ENCODE measurements at places on chromosomes 6 and 20.

DNA sequence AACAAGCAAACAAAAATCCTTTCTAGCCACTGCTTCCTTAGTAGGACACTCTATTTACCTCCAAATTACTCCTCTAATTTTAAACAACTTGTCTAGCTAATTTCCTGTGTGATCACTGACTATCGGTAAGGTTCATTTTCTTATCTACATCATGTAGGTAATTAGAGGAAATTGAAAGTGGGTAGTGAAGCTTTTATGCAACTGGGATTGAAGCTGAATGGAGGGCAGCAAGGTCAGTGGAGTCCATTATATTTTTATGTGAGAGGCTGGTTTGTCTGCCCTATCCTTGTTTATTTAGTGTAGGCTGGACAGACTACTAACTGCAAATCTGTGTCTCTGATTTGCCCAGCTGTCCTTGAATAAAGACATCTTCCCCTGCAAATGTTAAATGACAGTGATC lies 88.5 kb upstream of the SIM1 start:
- DNase-seq: no peak

DNA sequence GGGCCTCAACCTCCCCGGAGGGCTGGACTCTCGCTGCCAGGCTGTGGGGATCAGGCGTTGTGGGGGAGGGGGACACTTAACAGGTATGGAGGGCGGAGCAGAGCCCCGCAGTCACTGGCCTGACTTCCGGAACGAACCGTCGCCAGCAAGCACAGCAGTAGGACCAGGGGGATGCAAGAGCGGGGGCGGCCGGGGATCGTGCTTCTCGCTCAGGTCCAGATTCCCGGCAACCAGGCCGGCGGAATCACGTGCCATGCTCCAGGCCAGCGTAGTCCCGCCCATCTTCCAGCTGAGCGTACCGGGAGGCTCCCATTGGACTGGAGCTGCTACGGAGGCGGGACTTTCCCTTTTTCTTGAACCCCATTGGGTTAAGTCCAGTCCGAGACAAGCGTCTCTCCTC lies 10.0 kb upstream of the POU5F1 start:
- no peak for DNase-seq

- no peak for DNase-seq
These were observed 31.2 kb downstream of the GPLD1 start for GRCh38 chr6:24458134-24458533.

GRCh38 chr6:122799916-122800686 lies 11.0 kb downstream of the SMPDL3A start:
- no peak for DNase-seq

GRCh38 chr6:159257846-159258245 lies 88.6 kb downstream of the FNDC1 start:
- no peak for DNase-seq

- DNase-seq: no peak
These were observed 59.6 kb downstream of the ZNF831 start for GRCh38 chr20:59223182-59223601.

DNA sequence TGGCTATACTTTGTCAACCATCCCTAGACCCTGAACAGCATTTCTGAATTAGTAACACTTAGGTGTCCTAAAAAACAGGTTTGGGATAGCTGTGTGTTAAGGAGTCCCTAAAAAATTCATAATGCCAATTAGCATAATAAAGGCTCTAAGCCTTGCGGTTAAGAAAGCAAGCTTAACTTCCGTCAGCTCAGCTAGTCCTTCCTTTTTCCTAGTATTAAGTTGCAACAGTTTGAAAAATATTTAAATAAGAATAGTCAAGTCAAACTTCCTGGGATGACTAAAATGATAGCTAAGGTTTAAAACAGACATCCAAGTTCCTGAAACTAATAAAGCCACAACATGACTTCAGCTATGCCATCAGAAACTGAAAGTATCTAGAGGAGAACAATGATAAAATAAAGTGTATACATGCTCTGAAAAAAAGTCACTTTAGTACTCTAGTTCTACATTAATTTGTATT lies 3.5 kb downstream of the AKIRIN2 start:
- DNase-seq: no peak

- no peak for DNase-seq
These were observed 80.6 kb upstream of the PREP start for GRCh38 chr6:105483492-105483891.

GRCh38 chr20:38674092-38674764 lies 50.1 kb upstream of the SLC32A1 start:
- peak; percentile 58 for DNase-seq

GRCh38 chr20:32474967-32475811 lies 109.9 kb downstream of the NOL4L start:
- DNase-seq: no peak

DNA sequence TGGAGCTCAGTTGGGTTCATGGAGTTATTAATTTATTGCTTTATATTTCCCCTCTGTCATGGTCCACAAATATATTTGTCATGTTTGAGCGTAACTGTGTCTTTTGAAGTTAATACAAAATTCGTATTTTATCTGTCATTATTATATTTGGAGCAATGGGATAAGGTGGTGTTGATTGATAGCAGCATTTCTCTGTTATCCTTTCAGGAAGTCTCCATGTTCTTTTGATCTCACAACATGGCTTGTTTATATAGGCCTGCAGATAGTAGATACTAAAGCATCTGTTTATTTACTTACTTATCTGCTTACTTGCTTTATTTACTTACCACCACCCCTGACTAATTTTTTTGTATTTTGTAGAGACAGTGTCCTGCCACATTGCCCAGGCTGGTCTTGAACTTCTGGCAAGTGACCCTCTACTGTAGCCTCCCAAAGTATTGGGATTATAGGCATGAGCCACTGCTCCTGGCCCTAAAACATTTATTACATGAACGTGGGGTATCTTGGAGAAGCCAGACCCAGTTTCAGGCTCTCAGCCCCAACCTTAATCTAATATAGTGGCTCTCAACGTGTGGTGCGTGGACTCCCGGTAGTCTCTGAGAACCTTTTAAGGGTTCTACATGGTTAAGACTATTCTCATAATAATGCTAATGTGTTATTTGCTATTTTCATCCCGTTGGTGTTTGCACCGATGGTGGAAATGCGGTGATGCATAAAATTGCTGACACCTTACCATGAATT lies 104.2 kb downstream of the NCOA3 start:
- no peak for DNase-seq

DNA sequence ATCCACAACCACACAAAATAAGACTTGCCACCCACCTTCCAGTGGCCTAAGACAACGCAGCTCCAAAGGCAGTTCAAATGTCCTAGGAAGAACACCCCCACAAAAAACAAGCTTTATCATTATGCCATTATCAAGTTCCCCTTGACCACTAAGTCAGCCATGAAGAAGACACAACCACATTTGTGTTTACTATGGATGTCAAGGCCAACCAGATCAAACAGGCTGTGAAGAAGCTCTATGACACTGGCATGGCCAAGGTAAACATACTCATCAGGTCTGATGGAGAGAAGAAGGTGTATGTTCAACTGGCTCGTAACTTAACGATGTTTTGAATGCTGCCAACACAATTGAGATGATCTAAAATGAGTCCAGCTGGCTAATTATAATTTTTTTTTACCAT lies 26.1 kb downstream of the SEC63 start:
- no peak for DNase-seq

- no peak for DNase-seq
These were observed 652.1 kb downstream of the CBLN4 start for GRCh38 chr20:55353206-55353605.

DNA sequence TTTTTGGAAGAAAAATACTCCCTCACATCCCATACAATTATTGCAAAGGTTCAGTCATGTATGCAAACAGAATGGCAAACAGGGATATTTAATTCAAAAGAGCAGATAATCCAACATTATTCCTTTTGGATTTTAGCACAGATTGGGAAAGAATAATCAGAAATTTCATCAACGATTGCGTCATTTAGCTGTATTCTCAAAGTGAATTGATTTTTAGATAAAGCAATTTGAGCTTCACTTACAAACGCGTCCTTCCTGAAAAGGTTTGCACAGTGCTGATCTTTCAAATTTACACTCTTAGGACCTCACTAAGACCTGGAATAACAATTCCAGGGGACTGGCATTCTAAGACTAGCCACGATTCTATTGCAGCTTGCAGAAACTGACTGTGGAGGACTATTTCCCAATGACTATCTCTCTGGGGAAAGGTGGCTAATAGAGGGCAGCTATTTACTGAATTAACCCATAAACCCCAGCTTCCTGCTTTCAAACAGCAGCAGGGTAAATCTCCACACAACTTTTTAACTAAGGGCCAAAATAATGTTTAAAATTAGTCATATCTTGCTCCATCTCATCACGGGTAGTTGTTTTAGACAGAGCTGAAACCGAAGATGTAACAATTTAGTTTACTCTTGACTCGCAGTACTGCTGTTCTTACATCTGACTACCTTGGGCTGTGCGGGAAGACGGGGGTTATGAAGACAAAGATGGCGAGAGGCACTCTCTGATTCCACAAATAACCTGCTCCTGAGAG lies 131.2 kb upstream of the FAM184A start:
- DNase-seq: no peak

DNA sequence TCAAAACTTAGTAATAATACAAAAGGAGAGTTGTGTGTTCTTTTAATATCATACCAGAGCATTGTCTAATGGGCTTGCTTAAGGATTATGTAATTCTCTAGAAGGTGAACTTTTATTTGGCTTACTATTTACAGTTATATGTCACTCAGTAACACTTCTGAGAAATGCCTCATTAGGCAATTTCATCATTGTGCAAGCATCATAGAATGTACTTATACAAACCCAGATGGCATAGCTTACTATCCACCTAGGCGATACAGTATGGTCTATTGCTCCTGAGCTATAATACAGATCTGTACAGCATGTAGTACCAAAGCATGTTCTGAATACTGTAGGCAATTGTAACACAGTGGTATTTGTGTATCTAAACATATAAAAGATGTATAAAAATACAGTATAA lies 340.1 kb downstream of the PHF3 start:
- DNase-seq: no peak

- no peak for DNase-seq
These were observed 127.9 kb upstream of the FOXO3 start for GRCh38 chr6:108432792-108433191.

DNA sequence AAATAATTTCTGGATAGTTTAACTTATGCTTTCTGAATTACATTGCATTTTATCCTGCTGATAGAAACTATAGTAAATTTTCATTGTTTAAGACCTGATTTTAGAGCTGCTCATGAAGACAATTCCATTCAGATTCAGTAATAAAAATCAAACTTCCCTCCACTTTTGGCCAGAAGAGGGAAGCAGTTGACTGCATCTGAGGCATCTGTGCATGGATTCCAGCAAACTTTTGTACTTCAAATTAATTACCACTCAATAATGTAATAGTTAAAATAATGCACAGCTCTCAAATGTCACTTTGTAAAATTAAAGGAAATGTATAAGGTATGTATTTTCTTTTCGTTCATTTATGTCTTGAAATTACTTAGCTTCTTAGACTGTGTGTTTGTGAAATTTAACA lies 64.2 kb upstream of the SLC35B3 start:
- no peak for DNase-seq

- DNase-seq: no peak
These were observed 637.5 kb upstream of the MAN1A1 start for GRCh38 chr6:119986934-119987549.

- no peak for DNase-seq
These were observed 29.8 kb downstream of the TRMT6 start for GRCh38 chr20:5920581-5920980.

GRCh38 chr6:6007366-6008088 lies 802 bp upstream of the NRN1 start:
- no peak for DNase-seq

DNA sequence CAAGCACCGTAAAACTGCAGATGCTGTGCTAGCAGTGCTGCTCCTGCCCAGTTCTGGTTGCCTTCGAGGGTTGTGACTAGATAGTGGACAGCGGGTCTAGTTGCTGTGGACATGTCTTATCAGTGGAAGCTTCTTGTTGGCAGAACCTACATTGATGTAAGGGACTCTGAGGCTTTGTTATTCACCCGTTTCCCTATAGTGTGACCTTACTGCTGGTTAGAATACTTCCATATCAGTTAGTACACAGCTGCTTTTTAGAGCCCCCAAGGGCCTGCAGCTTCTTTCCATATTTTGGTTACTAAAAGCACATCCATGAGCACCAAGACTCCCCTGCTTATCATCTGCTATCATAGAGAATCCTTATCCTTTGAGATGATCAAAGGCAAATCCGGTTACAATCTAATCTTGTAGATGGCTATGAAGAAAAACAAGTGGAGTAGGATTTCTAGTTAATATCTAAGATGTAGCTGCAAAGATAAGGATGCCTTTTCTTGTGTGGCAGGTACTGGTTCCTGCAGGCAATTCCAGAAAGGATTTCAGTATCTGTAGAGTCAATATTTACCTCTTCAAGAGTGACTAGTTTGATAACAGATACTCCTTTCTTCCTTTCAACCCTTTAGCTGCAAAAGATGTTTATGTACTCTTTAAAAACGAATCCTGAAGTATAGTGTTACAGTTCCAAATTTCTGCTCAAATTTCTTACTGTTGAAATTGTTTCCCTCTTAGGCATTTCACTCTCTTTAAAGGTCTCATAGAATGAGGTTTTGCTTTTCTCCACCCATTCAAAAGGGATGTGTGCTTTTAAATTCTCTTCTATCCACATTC lies 163.6 kb downstream of the JARID2 start:
- no peak for DNase-seq

DNA sequence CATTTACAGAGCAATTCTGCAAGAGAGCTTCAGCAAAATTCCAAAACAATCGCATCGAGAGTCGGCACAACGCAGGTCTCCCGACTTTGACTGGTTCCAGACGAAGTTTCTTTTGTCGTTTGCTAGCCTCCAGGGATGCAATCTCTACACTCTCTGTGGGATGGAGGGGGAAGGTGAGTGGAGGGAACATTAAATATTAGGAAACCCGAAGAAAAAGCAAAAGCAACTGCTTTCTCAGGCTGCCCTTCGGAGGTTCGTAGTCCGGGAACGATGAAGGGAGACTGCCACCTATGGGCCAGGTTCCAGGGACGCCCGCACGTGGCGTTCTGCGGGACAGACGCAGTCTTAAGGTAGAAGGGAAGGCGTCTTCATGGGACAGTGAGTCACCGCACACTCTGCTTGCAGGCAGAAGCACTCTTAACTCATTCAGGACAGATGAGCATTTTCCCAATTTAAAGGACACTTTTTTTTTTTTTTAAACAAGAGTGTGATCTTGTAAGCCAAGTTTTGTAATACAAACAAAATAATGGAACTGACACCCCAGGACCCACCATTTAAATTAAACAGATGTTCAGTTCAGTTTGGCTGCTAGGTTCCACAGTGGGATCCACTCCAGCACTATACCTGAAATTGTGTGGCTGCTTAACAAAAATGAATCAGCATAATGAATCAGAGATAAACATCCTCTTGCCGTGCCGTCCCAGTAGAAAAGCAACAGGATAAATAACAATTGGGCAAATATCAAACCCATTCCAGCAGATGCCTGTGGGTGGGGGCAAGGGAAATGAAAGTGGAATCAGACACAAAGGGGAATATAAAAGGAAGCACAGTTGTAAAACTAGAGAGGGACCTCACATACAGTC lies 65.8 kb upstream of the ARMC2 start:
- DNase-seq: peak; percentile 53

DNA sequence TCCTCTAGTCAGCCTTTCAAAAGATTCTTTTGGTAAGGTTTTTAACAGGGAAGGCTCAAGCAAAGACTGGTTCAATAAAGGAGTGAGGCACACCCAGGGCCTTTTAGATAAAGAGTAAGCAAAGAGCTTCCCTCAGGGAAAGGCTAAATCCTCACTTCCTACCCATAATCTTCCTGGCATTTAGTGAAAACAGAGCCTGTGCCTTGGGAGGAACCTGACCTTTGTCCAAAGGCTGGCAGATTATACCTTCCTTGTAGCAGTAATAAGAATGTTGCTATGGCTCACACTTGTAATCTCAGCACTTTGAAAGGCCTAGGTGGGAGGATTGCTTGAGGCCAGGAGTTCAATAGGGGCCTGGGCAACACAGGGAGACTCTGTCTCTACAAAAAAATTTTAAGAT lies 280.1 kb upstream of the PLCB4 start:
- DNase-seq: no peak

Measured in stimulated activated CD8-positive, alpha-beta memory T cell treated with anti-CD3 and anti-CD28 coated beads, Interleukin-12 subunit alpha, Interleukin-12 subunit beta, amount 100 ng/mL, for 4 hours (primary cell).